ENCODE measurements at places on chromosomes 1 and 21.

- peak; percentile 54 for DNase-seq
These were observed 1.0 kb downstream of the ARID1A start for GRCh38 chr1:26696654-26697430.

GRCh38 chr21:17616831-17617230 is 4.1 kb upstream of the BTG3 start:
- DNase-seq = no peak

- no peak for DNase-seq
These were observed 33.1 kb downstream of the KIAA0319L start for GRCh38 chr1:35524106-35524505.

- DNase-seq = no peak
These were observed 74.3 kb upstream of the IFNAR2 start for GRCh38 chr21:33155422-33155821.

- no peak for DNase-seq
These were observed 144.8 kb upstream of the VANGL1 start for GRCh38 chr1:115496904-115497527.

DNA sequence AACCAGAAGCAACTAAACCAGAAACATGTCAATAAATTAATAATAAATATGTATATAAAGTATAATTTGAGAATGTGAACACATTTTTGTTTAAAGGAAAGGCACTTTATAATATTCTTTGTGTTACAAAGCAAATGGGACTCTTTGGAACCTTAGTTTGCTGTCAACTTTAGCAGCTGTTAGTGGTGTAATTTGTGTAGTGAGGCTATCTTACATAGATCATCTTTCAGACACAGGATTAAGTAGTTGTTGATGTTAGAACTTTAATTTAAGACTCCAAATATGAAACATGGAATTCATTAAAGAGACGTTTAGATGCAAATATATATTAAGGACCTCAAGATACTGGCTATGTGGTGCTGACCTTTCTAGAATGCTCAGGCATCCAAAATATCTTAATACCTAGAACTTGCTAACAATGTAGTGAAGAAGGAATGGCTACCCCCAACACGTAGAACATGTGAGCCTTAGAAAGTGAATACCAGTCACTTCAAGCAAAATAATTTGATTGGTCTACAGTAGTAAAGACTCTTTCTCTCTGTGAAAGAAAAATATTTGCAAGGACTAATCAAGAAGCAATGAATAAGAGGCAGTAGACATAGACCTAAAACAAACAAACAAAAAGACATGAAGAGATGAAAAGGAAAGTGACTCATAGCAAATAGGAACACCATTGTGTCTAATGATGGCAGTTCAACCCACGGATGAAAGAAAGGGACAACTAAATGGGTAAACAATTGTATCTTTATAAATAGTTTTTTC is 811.4 kb downstream of the USP25 start:
- DNase-seq = no peak

- no peak for DNase-seq
These were observed 593.1 kb upstream of the CAMK1G start for GRCh38 chr1:208990456-208990855.

DNA sequence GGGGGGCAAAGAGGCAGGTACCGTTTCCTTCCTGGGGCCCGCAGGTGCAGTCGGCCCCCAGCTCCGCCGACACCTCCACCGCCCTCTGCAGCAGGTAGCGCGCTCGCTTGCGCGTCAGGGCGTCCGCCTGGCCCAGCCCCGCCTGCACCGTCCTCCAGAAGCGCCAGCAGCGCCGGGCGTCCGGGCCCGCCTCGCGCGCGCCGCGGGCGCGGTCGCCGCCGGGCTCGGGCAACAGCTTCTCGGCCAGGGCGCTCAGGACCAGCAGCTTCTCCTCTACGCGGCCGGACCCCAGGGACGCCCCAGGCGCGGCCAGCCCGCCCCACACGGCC is 863 bp downstream of the TARBP1 start:
- DNase-seq = peak; percentile 49

GRCh38 chr1:42825036-42825851 is 8.0 kb upstream of the SVBP start:
- DNase-seq = no peak

GRCh38 chr1:163171826-163172225 is 30.9 kb downstream of the RGS5 start:
- no peak for DNase-seq
